ENCODE measurements at places on chromosomes 12 and 14. TPM values are rescaled to one million over a fixed set of nuclear protein-coding genes. Genes with fewer than 3 reads are reported as not detected.

The SERPINA12 gene
- total RNA-seq: not detected

The BICDL1 gene
- 24.4 TPM for total RNA-seq

The JAG2 gene
- total RNA-seq: 20.8 TPM

The KRT72 gene
- not detected for total RNA-seq

The DHRS2 gene
- not detected for total RNA-seq

The DAO gene
- not detected for total RNA-seq

The FBXW8 gene
- 9.6 TPM for total RNA-seq

The NOVA1 gene
- 1.1 TPM for total RNA-seq

The OAS1 gene
- total RNA-seq: 57.7 TPM

The P2RX2 gene
- not detected for total RNA-seq

The FBLN5 gene
- 4.0 TPM for total RNA-seq

DNA sequence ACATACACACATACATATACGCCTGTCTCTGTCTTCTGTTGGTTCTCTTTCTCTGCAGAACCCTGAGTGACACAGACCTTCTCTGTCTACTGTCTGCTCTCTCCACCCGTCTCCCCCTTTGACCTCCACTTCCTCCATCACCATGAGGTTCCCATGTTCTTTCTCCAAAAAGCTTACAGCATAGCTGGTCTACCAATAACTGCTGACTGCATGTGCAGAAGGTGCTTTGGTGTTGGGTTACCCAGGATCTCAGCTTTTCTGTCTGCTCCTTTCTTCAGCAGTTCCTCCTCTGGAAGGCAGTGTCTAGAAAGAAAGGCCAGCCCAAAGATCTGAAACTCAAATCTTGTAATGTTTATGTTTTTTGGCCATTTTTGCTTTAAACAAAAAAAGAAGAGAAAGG lies 125.6 kb downstream of the SMOC1 start:
- H3K36me3 ChIP-seq: no peaks in the 10 kb centered on the region
- DNase-seq: no peak
- H3K4me1 ChIP-seq: peaks cover 6% of the 10 kb centered on the region
- no peak overlapping the region for H3K4me3 ChIP-seq

DNA sequence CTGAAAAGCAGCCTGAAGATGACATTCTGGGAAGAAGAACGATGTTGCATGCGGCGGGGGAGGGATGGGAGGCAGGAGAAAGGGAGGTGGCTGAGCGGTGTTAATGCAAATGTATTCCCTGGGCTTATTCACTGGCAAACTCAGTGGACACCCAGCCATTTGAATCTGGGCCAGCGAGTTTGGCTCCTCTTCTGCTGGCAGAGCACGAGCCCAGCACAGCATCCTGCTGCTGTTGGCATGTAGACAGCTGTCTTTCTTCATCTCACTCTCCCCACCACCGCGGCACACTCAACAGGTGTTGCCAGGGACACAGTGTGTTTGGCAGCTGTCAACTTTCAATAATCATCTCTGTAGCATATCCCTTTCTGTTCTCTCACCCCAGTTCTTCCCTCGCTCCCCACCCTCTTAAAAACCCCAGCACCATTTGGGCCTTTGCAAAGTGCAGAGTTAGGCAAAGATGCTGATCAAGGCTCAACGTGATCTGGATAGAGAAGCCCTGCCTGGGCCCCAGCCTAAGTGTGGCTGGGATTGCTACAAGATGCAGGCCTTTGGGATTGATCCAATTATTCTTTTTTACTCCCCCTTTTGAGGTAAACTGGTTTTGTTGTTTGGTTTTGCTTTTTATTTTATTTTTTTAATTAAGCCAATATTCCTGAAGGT lies 131.9 kb downstream of the EXOC5 start:
- H3K4me3 ChIP-seq: no peak overlapping the region
- H3K4me1 ChIP-seq: no peaks in the 10 kb centered on the region
- no peak overlapping the region for H3K27ac ChIP-seq
- no peaks in the 10 kb centered on the region for H3K27me3 ChIP-seq
- no peaks in the 10 kb centered on the region for H3K36me3 ChIP-seq

GRCh38 chr12:86931714-86932113 lies 675.5 kb upstream of the MGAT4C start:
- no peak for DNase-seq
- H3K4me1 ChIP-seq: no peaks in the 10 kb centered on the region
- H3K27ac ChIP-seq: no peak overlapping the region
- H3K36me3 ChIP-seq: no peaks in the 10 kb centered on the region
- H3K4me3 ChIP-seq: no peak overlapping the region

- H3K36me3 ChIP-seq: peaks cover 17% of the 10 kb centered on the region
- H3K27me3 ChIP-seq: no peaks in the 10 kb centered on the region
- DNase-seq: no peak
- H3K4me3 ChIP-seq: no peak overlapping the region
- peaks cover 22% of the 10 kb centered on the region for H3K4me1 ChIP-seq
- H3K27ac ChIP-seq: peak overlapping the region; percentile 71
These were observed 14.1 kb downstream of the RILPL1 start for GRCh38 chr12:123519141-123520001.

GRCh38 chr14:74472601-74473000 lies 20.5 kb downstream of the NPC2 start:
- H3K4me1 ChIP-seq: no peaks in the 10 kb centered on the region
- no peak overlapping the region for H3K27ac ChIP-seq
- H3K27me3 ChIP-seq: no peaks in the 10 kb centered on the region
- no peak overlapping the region for H3K4me3 ChIP-seq
- H3K36me3 ChIP-seq: peaks cover 51% of the 10 kb centered on the region

DNA sequence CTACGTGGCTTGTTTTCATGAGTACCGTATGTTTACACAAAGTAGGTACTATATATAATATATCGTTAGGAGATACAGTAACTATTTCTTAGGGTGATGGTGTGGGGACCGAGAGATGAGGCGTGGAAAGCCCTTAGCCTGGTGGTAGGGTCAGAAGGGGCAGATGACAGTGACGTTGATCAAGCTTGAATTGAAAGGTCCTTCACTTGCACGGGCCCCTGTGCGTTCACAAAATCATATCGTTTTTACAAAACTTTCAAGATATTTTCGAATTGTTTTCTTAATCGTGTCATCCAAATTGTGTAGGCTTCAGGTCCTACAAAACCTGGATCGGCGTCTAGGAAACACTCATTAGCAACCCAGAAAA lies 881 bp upstream of the SOS2 start:
- no peak for DNase-seq
- peak overlapping the region; percentile 99 for H3K27ac ChIP-seq
- no peaks in the 10 kb centered on the region for H3K36me3 ChIP-seq
- peak overlapping the region; percentile 66 for H3K4me3 ChIP-seq

DNA sequence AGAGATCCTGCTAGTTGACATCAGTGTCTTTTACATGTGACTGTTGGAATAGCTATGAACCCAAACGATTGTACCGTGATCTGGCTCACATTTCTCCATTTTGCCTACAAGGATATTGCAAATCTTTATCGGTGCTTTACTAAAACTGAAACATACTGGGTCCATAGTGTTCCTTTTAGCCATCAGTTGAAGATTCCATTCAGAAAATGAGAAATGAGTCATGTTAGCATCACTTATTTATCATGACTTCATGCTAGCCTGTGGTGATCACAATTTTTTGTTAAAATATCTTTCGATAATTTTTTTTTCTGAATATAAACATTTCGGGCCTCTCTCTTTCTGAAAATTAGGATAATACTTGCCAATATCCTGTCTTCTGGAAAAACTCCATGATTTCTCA lies 210.3 kb downstream of the EGLN3 start:
- no peaks in the 10 kb centered on the region for H3K27me3 ChIP-seq
- DNase-seq: no peak
- no peaks in the 10 kb centered on the region for H3K36me3 ChIP-seq

DNA sequence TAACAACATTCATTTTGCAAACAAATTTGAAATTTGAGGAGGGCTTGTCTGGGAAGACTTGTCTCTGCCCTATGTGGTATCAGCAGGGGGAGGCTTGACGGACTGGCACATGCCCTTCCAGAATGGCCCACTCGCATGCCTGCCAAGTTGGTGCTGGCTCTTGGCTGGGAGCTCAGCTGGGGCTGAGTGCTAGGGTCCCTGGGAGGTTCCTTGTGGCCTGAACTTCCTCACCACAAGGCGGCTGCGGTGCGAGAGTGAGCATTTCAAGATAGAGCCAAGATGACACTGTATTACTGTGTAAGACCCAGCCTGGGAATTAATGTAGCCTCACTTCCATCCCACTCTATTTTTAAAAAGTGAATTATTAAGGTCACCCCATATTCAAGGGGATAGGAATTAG lies 271.6 kb upstream of the PLEKHG7 start:
- H3K27ac ChIP-seq: no peak overlapping the region
- H3K4me1 ChIP-seq: no peaks in the 10 kb centered on the region
- no peak for DNase-seq
- H3K4me3 ChIP-seq: no peak overlapping the region

GRCh38 chr12:73225941-73226340 lies 953.8 kb downstream of the TRHDE start:
- no peak for DNase-seq
- H3K27me3 ChIP-seq: no peaks in the 10 kb centered on the region
- H3K4me1 ChIP-seq: no peaks in the 10 kb centered on the region
- H3K4me3 ChIP-seq: no peak overlapping the region
- no peaks in the 10 kb centered on the region for H3K36me3 ChIP-seq

DNA sequence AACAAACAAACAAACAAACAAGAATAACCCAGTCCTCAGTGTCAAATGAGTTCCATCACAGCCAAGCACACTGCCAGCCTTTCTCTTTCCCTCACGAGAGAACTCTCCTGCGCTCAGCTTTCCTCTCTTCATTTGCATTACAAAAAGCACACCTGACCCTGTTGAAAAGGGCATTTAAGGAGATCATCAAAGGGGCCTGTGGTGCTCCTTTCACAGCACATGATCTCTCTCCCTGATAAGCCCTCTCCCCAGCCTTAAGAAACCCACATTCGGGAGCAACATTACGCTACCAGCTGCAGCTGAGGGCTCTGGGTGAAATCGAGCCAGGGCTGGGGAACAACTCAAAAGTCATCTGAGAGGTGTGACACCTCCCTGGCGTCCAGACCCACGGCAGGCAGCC lies 165.6 kb upstream of the TMCC3 start:
- no peaks in the 10 kb centered on the region for H3K36me3 ChIP-seq
- no peaks in the 10 kb centered on the region for H3K4me1 ChIP-seq
- no peak overlapping the region for H3K27ac ChIP-seq
- DNase-seq: no peak
- H3K27me3 ChIP-seq: no peaks in the 10 kb centered on the region

DNA sequence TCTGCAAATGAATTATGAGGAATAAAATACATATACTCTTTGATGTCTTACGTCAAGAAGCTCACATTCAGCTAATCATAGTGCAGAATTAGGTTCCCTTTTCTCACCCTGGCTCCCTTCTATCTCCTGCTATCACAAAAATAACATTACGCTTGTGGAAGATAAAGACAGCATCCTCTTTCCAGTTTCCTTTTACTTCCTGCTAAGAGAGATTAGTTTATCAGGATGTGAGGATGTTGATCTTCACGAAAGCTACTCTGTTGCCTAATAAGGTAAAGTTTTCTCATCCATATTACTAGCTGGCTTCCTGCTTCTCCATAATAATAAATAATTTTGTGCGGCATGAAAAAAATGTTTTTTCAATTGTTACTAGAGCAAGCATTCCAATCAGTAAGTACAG lies 217.7 kb upstream of the DCN start:
- H3K4me1 ChIP-seq: no peaks in the 10 kb centered on the region
- H3K27ac ChIP-seq: no peak overlapping the region
- no peak for DNase-seq
- no peaks in the 10 kb centered on the region for H3K27me3 ChIP-seq
- no peak overlapping the region for H3K4me3 ChIP-seq

DNA sequence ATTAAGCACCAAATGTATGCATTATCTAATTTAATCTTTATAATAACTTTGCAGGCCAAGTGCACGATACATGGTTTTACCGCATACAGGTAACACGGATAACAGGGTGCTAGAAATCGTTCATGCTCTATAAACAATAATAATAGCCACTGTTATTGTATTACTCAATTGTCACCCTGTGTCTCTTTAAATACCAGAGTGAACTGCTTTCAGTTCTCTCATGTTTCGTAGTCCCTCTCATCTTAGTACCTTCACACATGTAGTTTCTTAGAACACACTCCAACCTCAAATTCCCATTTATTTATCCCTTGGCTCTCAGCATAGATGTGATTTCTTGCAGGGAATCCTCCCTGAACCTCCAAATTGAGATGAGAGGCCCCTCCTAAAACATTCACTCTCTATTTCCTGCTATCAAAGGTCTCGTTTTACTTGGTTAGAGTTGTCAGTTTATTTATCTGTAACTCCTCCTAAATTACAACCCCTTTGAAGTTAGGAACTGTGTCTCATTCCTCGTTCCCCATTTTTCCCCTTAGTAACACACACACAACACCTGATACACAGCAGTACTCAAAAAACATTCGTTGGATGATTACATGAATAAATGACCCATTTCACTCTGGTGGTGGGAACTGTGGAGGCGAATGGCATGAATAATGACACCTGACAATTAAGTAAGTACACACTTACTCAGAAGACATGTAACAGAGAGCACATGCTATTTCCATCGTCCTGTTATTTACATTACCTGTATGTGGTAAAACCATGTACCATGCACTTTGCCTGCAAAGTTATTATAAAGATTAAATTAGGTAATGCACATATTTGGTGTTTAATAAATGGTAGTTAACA lies 134.6 kb downstream of the BTG1 start:
- no peak overlapping the region for H3K4me3 ChIP-seq
- no peaks in the 10 kb centered on the region for H3K27me3 ChIP-seq
- no peak overlapping the region for H3K27ac ChIP-seq
- DNase-seq: no peak
- H3K4me1 ChIP-seq: no peaks in the 10 kb centered on the region

GRCh38 chr14:82488473-82488872 lies 954.8 kb upstream of the SEL1L start:
- H3K27me3 ChIP-seq: no peaks in the 10 kb centered on the region
- no peaks in the 10 kb centered on the region for H3K36me3 ChIP-seq
- DNase-seq: no peak
- no peaks in the 10 kb centered on the region for H3K4me1 ChIP-seq
- H3K27ac ChIP-seq: no peak overlapping the region

- H3K27me3 ChIP-seq: no peaks in the 10 kb centered on the region
- H3K36me3 ChIP-seq: peaks cover 4% of the 10 kb centered on the region
- H3K27ac ChIP-seq: peak overlapping the region; percentile 61
- no peak overlapping the region for H3K4me3 ChIP-seq
- peaks cover 22% of the 10 kb centered on the region for H3K4me1 ChIP-seq
- no peak for DNase-seq
These were observed 13.1 kb downstream of the GPR68 start for GRCh38 chr14:91231446-91231845.

GRCh38 chr12:1226951-1227350 lies 235.9 kb downstream of the ERC1 start:
- H3K27me3 ChIP-seq: no peaks in the 10 kb centered on the region
- no peak for DNase-seq
- no peak overlapping the region for H3K4me3 ChIP-seq
- H3K36me3 ChIP-seq: no peaks in the 10 kb centered on the region
- no peaks in the 10 kb centered on the region for H3K4me1 ChIP-seq
